ENCODE measurements at places on chromosomes 12 and 14.

- no peak for DNase-seq
Observed at GRCh38 chr14:104317492-104317805, 179.1 kb downstream of the KIF26A start.

- DNase-seq: peak; percentile 44
Observed at GRCh38 chr12:58764100-58764953, 156.0 kb downstream of the LRIG3 start.

DNA sequence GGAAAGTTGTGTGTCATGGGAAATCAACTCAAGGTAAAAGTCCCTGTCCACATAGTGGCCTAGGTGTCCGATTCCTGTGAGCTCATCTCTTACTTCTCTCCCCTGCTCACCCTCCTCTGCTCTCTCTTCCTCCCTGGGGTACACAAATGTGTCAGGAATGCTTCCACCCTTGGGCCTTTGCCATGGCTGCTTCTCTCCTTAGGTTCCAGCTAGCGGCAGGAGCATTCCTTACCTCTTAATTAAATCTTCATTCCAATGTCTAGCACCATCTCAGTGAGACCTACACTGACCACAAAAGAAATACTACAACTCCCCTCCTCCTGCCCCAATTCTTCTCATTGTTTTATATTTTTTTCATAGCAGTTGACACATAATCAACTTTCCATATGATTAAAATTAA is 298.6 kb downstream of the PDZRN4 start:
- no peak for DNase-seq

DNA sequence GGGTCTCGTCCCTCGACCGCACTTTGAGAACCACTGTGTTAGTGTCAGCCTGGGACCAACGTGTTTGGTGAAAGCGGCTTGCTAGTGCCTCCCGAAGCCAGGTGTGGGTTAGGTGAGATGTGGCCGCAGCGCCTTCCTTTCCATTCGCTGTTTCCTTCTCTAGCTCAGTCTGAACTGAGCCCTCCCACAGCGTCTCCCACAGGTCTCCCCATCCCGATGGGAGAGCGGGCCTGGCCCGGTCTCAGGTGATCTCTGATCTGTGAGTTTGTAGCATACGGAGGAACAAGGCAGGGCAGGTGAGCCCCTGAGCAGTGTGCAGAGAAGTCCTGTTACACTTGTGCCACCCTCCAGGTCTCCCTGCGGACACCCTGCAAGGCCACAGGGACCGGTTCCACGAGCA is 19.3 kb downstream of the HIP1R start:
- DNase-seq: no peak

- no peak for DNase-seq
Observed at GRCh38 chr12:49823350-49823749, 4.9 kb downstream of the NCKAP5L start.

DNA sequence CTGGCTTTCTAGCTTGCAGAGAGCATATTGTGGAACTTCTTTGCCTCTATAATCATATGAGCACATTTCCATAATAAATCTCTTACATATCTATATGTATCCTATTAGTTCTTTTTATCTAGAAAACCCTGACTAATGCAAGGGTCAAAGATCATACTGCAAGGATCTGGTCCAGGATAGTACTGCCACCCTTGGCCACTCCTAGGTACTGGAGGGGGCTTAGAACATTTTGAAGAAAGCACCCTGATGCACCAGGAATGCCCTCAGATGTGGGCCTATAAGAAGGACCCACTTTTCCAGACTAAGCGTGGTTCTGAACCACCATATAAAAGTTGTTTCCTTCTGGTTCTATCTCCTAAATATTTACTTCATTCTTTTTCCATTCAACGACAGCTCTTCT is 14.6 kb downstream of the ATXN7L3B start:
- DNase-seq: no peak

- no peak for DNase-seq
Observed at GRCh38 chr14:102998393-102998792, 59.0 kb downstream of the CDC42BPB start.

DNA sequence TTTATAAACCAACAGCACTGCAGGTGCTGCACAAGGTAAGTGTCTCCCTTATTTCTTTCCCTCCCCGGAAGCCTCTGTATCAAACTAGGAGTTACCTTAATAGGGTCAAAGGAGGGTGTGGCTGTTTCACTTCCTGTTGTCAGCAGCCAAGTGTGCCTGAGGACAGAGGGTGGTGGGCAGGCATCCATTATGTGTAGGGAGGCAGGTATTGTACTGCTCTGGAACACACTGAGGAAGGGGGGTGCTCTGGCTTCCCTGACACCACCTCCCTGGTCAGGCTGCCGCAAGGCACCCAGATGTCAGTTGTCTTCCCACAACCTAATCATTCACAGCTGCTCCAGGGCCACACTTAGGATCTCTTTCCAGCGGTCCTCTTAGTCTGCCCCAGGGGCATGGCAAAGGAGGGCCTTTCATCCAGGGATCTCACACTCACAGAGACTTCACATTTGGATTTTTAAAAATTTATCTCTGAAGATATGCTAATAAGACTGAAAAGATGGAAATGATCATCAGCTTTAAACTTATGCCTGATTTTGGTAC is 132.0 kb upstream of the ARHGAP5 start:
- DNase-seq: peak; percentile 11

DNA sequence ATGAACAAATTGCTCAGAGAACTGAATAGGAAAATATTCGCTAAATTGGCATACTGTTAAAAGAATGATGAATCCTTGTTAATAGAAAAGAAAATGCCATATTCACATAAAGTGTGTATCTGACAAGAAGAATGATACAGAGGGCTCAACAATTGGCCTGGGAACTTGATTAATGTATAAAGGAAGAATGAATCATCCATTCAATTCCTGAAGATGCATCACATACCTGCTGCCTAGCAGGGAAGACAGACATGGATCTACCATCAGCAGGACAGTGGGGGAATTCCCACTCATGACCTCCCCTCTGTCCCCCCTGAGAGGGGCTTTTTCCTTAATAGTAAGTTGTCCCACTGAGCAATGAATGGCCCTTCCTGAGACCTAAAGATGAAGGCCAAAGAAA is 13.5 kb downstream of the PTPN21 start:
- no peak for DNase-seq

GRCh38 chr14:71319666-71320065 is 412.4 kb downstream of the PCNX1 start:
- DNase-seq: peak; percentile 69

- DNase-seq: no peak
Observed at GRCh38 chr12:48104531-48104930, 1.3 kb downstream of the SENP1 start.

DNA sequence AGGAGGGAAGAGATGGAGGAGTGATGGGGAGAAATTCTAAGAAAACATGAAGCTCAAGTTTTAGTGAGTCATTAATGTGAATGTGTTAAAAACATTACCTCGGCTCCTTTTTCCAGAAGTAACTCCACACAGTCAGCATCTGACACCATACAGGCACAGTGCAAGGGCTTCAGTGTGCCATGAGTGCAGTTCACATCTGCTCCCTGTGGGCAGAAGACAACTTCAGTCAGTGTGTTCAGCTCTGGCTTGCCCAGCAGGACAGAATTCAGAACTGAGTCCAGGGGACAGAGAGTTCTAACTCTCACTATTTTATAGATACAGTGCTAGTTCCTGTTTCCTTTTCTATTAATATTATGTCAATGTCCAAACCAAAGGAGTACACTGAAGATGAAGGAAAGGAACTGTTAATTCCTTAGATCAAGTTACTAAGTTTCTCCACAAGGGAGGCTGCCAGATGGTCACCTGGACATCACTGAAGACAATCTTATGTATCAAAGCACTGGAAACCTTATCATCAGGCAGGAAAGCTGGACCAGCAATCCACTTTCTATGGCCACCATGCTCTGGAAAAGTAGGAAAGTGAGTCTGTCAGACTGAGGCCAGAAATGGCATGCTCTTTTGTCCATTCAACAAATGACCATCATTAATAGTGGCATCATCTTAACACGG is 6.1 kb downstream of the ASB8 start:
- DNase-seq: no peak

GRCh38 chr12:82040987-82041743 is 282.0 kb upstream of the PPFIA2 start:
- DNase-seq: no peak

DNA sequence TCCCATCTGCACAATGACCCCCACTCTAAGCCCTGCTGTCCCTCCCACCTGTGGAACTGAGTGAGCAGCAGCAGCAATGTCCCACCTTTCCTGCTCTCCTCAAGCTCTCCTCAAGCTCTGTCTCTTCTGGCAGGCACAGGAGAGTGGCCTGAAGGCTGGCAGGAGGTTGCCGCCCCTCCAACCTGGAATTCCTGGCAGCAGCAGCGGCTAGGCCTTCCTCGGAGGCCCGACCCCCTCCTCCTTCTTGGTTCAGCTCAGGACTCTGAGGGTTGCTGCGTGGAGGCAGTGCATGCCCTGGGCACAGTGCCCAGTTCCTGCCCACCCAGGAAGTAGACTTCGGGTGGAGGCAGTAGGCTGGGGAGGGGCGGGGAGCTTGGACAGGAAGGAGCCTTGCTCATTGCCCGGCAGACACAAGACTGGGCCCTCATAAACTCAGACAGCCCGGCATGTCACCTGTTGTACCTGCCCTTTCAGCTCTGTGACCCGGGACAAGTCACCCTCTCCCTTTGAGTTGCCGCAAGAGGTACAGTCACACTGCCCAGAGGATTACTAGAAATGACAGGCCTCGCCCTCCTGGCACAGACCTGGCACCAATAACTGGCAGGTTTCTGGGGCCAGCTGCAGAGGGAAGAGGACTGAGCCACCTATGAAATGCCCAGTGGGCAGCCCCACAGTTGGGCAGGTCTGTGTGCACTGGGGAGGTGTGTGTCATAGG is 2.1 kb upstream of the SERPINA1 start:
- no peak for DNase-seq

GRCh38 chr12:38328306-38328895 is 11.8 kb downstream of the ALG10B start:
- DNase-seq: peak; percentile 36

- no peak for DNase-seq
Observed at GRCh38 chr14:97959251-97959650, 1162.1 kb downstream of the VRK1 start.

- DNase-seq: no peak
Observed at GRCh38 chr14:34711796-34712712, 2.3 kb downstream of the CFL2 start.

DNA sequence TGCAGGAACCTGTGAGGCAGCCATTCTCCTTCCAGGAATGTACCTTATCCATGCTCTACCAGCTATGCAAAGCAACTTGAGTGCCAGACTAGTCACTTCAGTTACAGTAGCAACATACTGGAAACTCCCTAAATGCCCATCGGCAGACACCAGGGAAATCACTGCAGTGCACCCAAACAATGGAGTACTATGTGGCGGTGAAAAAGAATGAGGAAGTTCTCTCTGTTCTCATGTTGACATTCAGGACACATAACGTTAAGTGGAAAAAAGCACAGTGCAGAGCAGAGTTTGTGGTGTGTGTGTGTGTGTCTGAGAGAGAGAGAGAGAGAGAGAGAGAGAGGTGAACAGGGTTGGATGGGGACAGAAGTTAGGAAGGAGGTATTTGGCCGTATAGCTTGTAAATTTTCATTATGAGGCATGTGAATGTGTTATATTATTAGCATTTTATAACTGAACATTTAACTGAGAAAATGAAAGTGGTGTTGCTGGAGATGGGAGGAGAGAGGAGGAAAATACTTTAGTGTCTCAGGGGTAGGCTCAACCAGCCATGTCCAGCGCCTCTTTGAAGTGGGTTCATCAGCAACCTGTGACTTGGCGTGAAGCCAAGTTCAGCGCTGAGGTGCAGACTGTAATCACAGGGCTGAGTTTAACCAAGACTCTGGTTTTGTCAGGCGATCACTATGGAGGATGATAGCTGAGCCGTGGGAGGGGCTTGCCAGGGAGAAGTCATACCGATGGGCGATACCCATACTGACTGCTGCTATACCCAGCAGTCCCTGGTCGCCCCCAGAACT is 17.3 kb downstream of the TNFAIP2 start:
- DNase-seq: peak; percentile 92

DNA sequence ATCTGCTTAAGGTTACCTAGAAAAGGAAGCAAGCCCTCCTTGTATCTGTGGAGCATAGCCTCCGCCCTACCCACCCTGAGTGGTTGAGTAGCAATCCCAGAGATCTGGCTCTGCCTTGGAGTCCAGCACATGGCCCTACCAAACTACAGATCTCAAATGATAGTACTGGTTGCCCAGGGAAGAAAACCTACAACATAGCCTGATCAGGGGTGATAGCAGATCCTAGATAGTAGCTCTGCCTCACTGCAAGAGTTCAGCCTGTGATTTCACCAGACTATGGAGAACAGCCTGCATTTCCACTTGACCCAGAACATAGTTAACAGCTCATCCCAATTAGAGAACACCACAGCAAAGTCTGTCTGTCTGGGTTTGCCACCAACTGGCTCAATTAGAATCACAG is 279.5 kb downstream of the ETNK1 start:
- no peak for DNase-seq

All from NCI-H510A treated with DMSO at 0.1 percent for 48 hours (cell line).